ENCODE measurements at places on chromosomes 7 and 10.

GRCh38 chr10:94076325-94076841 lies 82.7 kb downstream of the PLCE1 start:
- DNase-seq = no peak

GRCh38 chr7:149334219-149334618 lies 72.2 kb downstream of the ZNF783 start:
- no peak for DNase-seq

DNA sequence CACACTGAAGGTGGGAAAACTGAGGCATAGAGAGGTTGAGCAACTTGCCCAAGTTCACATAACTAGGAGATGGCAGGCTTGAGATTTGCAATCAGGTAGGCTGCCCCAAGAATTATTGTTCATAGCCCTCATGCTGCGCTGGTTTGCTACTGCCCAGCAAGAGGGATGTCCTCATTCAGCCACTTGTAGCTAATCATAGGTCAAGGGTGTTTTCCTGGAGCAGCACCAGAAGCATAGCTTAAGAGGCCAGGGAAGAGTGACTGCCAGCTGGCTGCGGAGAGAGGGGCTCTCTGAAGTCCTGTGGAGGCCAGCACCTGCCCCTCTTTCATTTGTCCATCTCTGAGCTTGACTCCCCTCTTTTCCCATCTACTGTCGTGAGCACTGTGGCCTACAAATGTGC lies 15.0 kb downstream of the CDHR3 start:
- DNase-seq = no peak

DNA sequence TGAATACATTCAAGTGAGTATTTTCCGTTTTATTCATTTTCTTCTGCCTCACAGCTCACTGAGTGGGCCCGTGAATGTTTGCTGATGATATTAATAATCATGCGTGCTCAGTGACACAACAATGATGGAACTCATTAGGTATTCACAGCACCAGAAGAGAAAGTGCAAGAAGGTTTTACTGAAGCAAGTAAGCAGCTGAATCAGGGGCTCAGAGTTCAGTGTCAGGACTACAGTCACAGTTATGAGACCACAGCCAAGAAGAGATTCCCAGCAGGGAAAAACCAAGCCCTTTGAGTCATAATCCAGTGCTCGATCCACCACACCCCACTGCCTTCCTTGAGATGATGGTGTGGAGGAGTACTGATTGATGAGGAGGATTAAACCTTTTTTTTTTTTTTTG lies 247.4 kb downstream of the KIAA1217 start:
- DNase-seq = no peak

GRCh38 chr7:120785095-120785494 lies 72.8 kb downstream of the TSPAN12 start:
- no peak for DNase-seq

DNA sequence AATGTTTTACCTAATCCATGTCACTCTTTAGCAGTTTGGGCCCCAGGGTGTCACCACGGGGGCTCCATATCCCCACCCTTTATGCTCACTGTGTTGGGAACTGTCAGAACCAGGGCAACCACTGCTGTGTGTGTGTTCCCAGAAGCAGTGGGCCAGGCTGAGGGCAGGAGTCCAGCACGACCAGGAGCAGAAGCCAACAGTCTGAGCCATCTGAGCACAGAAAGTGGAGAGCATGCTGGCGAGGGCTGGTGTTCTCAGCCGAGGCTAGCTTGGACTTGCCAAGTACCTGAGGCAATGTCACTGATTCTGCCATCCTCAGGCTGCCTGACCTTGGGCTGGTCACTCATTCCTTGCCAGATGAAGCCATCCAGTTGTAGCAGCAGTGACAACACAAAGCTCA lies 285.0 kb downstream of the BMPER start:
- no peak for DNase-seq

DNA sequence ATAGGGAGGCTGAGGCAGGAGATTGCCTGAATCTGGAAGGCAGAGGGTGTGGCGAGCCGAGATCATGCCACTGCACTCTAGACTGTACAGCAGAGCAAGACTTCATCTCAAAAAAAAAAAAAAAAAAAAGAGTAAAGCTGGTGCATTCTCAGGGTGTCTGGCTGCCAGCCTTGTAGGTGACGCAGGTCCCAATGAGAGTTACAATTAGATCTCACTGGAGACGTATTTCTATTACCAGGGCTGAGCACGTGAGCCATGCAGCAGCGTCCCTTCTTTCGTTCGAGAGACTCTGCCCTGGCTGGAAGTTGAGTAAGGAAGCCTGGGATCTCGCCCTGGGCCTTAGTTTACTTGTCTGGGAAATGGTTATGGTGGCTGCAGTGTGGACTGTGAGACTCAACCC lies 22.4 kb upstream of the ZMIZ1 start:
- DNase-seq = no peak

DNA sequence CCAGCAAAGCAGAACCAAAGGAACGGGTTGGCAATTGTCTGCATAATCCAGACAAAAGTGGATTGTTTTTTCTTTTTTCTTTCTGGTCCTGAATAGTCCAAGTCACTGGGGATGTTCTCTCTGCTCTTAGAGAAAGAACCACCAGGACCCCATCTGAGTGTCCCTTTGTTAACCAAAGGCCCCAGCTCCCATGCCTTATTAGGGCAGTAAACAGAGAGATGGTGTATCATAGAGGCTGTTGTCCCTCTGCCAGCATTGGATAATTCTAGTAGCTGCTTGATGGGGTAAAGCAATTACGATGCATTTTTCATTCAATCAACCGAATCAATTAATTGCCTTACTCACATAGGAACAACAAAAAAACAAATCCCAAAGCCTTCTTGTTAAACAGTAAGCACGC lies 213.0 kb downstream of the BUB3 start:
- DNase-seq = no peak

DNA sequence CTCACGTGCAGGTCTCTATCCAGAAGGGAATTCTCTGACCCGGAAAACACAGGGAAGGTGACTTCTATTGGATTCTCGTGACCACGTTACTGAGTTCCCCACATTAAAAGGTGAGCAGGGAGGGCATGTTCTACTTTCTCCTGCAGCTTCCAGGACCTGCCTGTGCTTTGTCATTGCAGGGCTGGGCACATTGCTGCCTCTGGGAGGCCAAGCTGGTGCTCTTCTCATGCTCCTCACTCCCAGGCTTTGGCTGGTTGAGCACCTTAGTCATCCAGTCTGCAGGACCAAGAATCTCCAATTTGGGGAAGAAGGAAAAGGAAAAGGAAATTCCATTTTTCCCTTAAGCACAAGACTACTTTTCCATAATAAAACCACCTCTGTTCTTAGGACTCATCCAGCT lies 86.5 kb upstream of the TMEM72 start:
- DNase-seq = no peak

DNA sequence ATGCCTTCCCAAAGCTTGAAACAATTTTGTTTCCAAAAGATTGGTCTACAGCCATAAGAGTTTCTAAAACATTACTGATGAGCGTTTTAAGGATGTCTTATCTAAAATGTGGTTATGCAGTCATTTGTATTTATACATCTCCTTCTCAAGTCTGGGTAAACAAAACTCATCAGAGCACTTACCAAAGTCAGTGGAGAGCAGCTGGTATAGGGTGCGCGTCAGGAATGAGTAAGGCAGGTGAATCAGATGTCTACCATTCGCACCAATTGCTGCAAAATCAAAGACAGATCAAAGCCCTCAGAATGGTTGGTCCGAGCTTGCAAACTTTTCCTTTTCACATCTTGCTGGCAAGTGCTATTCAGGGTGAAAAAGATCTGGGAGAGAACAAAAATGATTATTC lies 65.6 kb upstream of the FAM171A1 start:
- DNase-seq = no peak

GRCh38 chr10:44787480-44788075 lies 123.6 kb upstream of the TMEM72 start:
- DNase-seq = no peak

DNA sequence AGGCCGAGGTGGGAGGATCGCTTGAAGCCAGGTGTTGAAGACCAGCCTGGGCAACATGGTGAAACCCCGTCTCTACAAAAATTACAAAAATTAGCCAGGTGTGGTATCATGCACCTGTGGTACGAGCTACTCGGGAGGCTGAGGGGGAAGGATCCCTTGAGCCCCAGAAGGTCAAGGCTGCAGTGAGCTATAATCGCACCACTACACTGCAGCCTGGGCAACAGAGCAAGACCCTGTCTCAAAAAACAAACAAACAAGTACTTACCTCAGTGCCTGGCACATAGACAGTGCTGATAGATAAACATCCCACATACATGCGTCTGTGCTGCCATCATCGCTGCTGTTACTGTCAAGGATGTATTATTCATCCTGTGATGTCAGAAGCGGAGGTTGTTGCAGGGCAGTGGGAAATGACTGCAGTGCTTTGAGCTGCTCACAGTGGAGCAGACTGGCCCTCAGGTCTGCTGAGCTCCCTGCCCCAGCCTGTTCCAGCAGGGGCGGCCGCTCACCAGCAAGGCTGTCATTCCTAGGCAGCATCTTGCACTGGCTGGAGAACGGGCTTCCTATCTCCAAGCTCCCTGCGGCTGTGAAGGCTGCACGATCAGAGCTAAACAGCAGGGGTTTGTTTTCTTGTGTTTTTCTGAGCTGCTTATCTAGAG lies 18.6 kb downstream of the FOXK1 start:
- no peak for DNase-seq

DNA sequence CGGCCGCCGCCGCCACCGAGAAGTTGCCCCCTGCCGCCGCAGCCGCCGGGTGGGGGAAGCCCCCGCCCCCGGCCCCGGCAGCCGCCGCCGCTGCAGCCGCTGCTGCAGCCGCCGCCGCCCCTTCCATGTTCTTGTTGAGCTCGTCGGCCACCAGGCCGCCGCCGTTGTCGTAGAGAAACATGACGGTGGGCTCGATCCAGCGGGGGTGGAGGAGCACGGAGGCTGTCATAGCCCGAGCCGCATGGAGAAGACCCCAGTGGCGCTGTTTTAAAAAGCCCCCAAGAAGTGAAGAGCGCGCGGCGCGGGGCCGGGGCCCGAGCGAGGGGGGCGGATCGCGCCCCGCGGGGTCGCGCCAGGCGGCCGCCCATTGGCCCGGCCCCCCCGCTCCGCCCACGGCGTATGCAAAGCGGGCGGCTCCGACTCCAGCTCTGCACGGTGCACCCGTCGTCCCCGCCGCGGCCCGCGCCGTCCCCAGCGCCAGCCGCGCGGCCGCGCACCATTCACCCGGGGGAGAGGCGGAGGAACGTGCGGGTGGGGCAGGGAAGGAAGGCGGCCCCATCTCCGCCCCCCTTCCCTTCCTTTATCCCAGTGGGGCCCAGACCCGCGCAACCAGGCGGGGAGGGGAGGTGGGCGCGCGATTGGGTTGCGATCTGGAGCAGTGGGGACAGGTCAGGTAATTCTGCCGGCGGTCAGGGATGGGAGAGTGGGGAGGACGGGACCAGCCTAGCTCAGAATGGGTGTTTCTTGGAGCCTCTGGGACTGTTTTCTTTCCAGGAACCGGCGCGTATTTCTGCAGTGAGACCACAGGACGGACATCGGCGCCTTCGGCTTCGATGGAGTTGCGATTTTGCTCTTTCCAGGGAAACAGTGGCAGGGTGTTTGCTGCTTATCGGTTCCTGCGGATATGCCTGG lies at the start of gene HOXA13:
TSS of gene HOXA13 (minus strand) at position 243 of the 912 bp plus-strand sequence. CDS start at position 229, 14 bp downstream.
- DNase-seq = no peak

GRCh38 chr10:118865998-118866693 lies 111.4 kb upstream of the CACUL1 start:
- DNase-seq = no peak

DNA sequence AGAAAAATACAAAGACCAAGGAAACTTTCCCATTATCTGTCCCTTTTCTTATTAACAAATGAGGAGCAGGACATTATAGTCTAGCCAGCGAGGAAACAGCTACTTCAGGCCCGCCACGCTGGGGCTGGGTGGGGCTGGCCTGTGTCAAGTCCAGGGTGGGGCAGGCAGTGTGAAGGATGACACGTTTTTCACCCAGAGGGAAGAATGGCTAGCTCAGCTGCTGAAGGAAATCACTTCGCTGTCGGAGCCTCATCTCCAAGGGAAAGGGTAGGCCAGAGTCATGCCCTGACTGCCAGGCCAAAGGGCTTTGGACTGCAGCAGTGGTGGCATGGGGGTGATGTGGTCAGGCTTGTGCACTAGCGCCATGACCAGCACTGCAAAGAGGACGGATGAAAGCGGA lies 24.4 kb downstream of the COL13A1 start:
- no peak for DNase-seq

GRCh38 chr10:6255548-6256061 lies 52.9 kb downstream of the PFKFB3 start:
- no peak for DNase-seq

DNA sequence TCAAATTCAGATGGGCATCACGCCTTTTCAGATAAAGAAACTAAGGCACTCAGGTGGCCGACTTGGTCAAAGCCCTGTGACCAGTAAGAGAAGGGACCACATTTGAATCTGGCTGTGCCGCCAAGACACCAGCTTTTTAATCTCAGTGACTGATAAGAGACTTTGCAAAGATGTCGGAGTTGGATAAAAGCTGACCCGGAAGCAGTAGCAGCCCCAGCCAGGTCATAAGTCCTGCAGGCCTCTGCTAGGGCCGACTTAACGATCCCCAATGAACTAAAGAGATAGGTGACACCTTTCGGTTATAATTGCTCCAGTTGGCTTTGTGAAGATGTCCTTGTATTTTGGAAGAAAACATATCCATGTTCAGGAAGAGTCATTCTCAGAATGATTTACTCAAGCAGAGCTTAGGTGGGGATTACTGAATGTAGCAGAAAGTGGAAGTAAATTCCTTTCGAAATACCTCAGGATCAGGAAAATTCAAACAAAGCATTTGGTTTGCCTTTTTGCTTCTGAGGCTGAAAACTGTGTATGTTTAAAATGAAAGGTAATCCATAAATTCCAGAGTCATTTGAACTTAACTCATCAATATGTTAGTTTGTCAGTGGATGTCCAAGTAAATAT lies 164.2 kb upstream of the PITRM1 start:
- no peak for DNase-seq

DNA sequence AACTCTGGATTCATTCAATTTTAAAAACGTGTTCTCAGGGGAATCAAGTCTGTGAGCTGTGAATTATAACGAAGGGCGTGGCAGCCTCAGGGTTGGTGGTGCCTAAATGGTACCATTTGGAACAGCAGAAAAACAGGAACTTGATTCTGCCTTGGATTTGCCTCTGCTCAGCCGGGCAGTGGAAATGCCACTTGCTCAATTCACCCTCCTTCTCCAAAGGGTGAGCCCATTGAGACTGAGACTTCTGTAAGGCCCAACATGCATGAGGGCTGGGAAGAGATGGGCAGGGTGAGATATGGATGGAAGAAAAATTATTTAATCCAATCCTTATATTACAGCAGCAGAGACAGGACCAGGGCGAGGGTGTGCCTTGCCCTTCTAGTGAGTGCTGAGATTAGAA lies 107.1 kb upstream of the HABP2 start:
- DNase-seq = no peak

DNA sequence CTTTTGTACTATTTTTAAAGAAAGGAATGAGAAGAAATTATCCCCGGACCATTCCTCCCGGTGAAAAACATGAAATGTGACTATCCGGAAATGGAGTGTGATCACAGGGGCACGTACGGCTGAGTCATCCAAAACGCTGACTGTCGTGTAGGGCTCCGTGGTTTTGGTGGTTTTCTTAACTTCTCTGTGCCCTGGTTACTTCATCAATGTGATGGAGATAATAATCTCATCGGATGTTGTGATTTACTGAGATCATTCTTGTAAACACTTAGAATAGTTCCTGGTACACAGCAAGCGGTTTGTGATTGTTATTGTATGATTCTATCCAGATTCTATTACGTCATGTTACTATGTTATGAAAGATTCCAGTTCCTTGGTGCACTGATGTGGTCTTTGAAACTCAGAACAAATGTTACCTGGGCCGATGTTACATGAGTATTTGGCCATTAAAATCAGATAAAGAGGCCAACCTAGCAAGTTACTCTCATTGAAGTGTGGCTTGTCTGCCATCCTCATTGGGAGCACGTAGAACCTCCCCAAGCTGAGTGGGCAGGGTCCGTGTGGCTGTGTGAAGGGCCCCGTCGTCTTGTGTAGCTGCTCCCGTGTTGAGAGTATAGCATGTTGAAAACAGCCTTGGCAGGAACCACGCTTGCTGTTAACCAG lies 99.5 kb downstream of the CAMK1D start:
- DNase-seq = no peak

Data from cortex of kidney (tissue), 1 donor.